Chondrocyte (in vitro differentiated cells): ENCODE measurements at places on chromosomes 7 and 10.

DNA sequence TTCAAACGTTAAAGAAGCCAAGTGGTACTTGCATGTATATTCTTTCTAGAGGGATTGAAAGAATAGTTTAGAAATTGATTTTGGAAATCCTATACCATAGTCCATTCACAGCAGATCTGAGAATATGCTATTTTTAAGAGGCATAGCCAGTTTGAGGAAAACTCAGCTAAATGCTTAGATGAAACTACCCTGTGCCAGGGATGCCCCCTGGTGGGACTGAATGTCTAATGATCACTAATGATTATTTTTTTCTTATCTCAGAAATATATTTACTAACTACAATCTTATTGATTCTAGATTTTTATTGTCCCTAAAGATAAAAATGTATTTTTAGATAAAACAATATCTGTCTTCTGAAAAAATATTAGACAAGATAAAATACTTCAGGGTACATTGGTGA lies 844.9 kb upstream of the PHF14 start:
- no peak for DNase-seq

DNA sequence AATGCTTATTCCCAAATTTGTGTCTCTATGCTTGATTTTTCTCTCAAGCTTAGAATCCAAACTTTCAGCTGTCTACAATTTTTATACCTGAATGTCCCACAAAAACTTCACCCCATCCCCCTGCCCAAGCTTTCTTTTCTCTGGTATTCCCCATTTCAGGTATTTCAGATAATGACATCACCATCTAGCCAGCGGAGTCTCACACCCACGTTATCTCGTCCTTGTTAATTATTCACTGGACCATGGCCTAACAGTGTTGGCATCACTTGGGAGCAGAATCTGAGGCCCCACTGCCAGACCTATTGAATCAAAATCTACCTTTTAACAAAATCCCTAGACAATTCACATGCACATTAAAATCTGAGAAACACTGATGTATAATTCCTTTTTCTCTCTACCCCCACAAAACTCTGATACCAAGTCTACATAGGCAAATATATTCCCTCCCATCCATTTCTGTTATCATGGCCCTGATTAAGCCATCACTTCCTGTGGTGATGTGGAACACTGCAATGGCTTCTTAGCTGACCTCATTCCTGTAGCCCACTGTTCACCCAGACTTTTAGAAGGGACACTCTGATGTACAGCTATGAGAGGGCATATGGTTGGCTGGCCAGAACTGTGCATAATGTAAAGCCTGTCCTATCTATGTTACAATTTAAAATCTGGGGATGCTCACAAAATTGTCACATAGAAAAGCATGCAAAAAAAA lies 31.4 kb downstream of the ZNF438 start:
- no peak for DNase-seq

DNA sequence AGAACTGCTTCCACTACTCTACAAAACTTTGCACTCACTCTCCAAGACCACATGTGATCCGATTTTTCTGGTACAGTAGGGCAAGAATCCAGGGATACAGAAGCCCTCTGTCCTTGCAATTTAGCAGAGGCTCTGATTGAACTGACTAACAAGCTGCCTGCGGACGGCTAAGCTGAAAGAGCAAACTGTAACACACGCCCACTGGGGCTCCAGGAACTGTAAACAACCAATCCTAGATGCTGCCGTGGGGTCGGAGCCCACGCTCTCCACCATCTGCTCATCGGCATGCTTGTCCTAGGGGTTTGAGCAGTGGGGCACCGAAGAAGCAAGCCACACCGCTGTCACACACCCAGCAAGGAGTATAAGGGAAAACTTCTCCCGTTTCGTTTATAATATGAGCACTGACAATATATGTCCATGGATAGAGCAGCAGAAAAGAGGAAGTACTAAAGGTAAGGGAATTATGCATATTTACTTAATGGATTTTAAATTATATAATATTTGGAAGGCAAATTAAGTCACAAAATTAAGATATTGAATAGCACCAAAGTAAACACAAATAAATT lies 634.4 kb upstream of the POT1 start:
- DNase-seq = no peak

DNA sequence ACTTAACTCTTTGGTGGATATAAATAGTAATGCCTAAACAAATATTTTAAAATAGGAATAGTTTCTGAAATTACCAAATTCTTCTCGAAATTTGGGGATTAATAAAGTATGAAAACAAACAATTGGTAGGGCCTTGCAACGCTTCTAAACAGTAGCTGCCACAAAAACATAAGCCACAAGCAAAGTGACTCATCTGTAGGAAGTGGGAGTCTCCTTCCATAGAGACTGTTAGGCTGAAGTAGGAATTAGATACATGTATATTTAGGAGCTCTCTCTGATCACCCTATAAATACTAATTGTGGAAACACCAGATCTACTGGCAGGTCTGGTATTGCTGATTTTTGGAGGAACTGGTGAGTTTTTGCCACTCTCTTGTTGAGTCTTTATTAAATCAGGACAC lies 5.7 kb upstream of the LMOD2 start:
- DNase-seq = no peak

DNA sequence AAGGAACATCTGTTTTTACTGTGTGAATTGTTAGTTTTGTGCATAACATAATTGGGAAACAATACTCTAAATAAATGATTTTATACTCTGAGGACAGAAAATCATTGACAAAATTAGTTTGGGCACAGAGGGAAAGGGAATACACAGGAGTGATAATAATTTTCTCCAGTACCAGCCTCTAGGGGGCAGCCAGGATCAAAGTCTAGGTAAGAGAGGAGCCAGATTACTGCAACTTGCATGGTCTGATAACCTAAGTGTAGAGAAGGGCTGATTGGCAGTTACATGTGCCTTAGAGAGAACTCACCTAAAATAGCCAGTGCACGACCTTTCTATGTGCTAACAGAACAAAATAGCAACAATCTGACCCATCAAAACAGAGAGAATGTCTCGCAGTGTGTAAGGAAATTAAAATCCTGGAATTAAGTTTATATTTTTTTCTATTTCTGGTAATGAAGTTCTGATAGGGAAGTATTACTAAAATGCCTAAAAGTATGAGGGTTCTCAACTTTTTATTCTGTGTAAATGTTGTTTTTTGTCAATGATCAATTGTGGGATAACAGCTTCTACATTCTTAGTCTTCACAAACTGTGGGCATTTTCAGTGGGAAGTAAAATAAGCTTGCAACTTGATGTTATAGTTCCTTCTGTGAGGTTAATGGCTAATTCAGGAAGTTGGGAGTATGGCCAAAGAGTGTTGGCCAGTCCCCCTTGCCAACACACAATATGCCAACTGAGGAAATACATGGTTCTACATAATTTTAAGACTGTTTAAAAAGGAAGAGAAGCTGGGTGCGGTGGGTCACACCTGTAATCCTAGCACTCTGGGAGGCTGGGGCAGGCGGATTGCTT lies 66.4 kb downstream of the EXOC6 start:
- DNase-seq = no peak

- DNase-seq = no peak
These were observed 557.4 kb upstream of the VSTM2A start for GRCh38 chr7:53984776-53985175.

GRCh38 chr10:30111340-30112022 lies 52.1 kb upstream of the JCAD start:
- no peak for DNase-seq

- DNase-seq = peak; percentile 81
These were observed 406 bp downstream of the ZP3 start for GRCh38 chr7:76425156-76425555.

DNA sequence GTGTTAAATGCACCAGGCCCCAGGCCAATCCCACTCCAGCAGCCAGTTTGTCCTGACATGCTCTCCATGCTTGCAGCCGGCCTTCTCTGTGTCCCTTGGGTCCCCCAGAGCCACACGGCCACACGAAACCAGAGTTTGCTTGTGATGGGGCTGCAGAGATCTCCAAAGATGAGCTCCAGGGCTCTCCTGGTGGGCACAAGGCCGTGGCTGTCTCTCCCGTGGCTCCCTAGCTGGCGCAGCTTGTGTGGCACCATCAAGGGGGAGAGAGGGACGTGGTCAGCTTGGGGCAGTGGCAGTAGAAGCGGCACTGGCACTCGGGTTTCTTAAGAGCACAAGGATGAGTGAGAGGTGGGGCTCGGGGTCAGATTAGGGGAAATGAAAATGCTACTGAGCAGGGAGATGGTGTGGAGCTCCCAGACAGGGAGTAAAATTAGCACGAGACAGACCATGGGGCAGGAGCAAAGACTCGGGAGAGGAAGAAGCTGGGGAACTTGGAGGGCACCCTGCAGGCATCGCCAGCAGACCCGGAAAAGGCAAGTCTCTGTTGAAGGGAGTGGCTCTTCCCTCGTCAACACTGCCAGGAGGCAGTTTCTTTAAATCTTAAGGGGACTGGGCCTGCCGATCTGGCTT lies 572.5 kb upstream of the FOXK1 start:
- no peak for DNase-seq

DNA sequence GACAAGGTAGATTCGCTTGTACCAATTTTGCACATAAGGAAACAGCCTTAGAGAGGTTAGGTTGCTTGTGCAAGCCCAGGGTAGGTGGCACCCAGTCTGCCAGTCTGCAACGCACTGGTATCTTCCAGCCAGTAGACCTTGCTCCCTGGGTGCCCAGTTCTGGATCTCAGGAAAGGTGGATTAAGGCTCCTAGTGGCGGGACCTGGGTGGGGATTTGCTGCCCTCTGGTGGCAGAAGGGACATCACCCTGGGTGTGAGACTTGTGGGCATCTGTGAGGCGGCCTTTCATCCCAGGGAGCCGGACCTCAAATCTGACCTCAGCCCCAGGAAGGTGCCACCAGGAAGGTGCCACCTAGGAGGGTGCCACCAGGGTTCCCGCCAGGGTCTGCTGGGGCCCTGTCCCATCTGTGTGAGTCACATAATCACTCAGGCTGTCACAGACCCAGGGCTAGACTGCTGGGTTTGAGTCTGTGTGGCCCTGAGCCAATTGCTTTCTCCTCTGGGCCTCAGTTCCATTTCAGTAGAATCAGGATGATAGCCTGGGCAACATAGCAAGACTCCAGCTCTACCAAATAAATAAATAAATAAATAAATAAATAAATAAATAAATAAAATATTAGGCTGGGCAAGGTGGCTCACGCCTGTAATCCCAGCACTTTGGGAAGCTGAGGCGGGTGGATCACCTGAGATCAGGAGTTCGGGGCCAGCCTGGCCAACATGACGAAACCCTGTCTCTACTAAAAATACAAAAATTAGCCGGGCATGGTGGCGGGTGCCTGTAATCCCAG lies 5.3 kb upstream of the PRKRIP1 start:
- DNase-seq = no peak

DNA sequence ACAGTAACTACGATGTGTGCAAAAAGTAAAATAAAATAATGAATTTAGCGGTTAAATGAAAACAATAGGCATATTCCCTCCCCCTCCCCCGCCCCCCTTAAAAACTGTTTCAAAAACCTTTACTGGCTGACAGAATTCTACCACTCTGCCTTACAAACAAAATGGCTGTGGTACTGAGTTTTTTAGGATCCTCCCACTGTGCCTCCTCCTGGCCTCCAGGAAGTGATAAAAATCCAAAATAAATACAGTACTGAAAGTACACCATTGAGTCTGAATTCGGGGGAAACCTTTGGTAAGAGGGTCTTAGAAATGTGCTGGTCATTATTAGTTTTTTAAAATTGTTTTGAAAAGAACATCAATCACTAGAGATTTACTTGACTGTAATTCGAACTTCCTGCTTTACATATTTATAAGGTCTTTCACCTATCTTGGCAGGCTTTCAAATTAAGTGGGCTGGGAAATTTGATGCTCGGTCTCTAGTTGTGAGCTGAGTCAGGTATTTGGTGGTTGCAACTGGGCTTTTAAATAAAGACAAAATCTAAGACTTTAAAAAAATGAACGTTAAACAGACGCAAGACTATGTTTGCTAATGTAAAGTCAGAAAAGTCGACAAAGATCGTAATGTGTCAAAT lies 32.5 kb upstream of the EPC1 start:
- no peak for DNase-seq

- DNase-seq = no peak
These were observed 148.6 kb downstream of the SH3PXD2A start for GRCh38 chr10:103706762-103707161.

DNA sequence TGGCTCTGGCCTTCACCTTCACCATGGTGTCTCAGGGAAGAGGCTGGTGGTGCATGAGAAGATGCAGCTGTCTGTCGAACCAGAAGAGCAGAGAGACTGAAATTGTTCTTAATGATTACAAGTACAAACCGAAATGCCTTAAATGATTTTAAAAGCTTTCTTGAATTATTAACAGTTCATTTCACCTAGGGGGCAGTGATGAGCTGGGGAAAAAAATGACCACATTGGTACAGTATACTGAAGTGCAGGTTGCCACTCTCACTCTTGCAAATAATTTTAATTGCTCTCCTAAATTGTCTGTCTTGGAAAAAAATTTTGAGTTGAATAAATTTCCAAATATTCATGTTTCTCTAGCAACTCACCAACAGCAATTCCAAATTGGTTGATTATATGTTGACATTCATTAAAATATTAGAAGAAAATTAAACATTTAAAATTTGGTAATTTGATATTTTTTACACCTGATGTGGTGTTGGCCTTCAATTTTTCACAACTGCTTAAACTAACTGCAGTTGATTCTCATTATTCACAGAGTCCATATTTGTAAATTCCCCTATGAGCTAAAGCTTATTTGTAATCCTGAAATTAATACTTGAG lies 692.6 kb downstream of the ZWINT start:
- no peak for DNase-seq

DNA sequence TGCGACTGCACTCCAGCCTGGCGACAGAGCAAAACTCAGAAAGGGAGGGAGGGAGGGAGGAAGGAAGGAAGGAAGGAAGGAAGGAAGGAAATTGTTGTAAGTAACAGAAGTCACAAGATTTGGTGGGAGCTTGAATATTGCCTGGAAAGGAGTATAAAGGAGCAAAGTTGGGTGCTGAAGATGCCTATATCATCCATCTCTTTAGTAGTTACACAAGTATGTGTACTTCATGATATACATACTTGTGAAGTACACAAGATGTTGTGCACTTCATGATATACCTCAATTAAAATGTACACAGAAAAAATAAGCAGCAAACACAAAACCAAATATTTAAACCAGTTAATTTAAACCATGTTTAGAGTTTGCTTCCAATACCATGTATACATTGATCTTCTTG lies 1223.8 kb downstream of the SORCS3 start:
- DNase-seq = no peak

- DNase-seq = no peak
These were observed 143.6 kb downstream of the EBF3 start for GRCh38 chr10:129820451-129820850.

GRCh38 chr7:99218406-99219184 lies 10.7 kb upstream of the KPNA7 start:
- no peak for DNase-seq

DNA sequence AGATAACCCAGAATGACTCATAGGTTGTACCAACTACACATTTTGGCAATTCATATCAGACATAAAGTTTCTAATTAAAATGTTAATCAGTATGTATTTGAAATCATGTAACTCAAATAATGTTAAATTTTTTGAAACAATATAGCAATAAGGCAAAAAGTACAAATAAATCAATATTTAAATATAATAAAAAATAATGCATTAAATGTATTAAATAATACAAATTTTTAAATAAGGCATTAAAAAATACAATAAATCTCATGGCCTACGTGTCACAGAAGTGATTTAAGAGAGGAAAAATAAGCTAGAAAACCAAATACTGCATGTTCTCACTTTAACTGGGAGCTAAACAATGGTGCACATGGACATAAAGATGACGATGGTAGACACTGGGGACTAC lies 9.1 kb downstream of the PON2 start:
- no peak for DNase-seq

GRCh38 chr10:47030191-47030703 lies 119.0 kb downstream of the PTPN20 start:
- no peak for DNase-seq

- no peak for DNase-seq
These were observed 10.4 kb downstream of the RAPGEF5 start for GRCh38 chr7:22346383-22347107.

GRCh38 chr10:22460101-22460500 lies 114.8 kb downstream of the SPAG6 start:
- DNase-seq = no peak
